ENCODE measurements at places on chromosomes 11 and 22.
A peak's percentile ranks its signal among the peaks of the same experiment; 100 is the strongest.

GRCh38 chr11:116657842-116658825 lies 114.7 kb downstream of the BUD13 start:
- no peak for DNase-seq

- DNase-seq = peak; percentile 47
Observed at GRCh38 chr22:36221799-36222751, 17.3 kb downstream of the APOL2 start.

GRCh38 chr11:109507836-109508561 lies 86.0 kb downstream of the C11orf87 start:
- no peak for DNase-seq

- DNase-seq = peak; percentile 14
Observed at GRCh38 chr22:18000441-18001039, 23.8 kb downstream of the MICAL3 start.

DNA sequence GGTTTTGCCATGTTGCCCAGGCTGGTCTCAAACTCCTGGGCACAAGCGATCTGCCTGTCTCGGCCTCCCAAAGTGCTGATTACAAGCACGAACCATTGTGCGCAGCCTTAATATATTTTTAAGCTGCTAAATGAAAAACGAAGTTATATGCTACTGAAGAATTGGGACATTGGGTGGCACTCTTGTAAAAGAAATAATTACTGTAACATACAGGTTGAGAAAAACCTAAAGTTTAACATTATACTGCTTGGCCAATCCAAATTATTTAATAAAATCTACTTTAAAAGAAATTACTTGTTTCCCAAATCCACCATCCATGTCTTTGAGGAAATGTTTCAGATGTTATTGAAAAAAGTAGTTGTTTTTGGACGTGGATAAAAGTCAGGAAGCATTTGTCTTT lies 37.9 kb upstream of the ARHGAP32 start:
- no peak for DNase-seq

DNA sequence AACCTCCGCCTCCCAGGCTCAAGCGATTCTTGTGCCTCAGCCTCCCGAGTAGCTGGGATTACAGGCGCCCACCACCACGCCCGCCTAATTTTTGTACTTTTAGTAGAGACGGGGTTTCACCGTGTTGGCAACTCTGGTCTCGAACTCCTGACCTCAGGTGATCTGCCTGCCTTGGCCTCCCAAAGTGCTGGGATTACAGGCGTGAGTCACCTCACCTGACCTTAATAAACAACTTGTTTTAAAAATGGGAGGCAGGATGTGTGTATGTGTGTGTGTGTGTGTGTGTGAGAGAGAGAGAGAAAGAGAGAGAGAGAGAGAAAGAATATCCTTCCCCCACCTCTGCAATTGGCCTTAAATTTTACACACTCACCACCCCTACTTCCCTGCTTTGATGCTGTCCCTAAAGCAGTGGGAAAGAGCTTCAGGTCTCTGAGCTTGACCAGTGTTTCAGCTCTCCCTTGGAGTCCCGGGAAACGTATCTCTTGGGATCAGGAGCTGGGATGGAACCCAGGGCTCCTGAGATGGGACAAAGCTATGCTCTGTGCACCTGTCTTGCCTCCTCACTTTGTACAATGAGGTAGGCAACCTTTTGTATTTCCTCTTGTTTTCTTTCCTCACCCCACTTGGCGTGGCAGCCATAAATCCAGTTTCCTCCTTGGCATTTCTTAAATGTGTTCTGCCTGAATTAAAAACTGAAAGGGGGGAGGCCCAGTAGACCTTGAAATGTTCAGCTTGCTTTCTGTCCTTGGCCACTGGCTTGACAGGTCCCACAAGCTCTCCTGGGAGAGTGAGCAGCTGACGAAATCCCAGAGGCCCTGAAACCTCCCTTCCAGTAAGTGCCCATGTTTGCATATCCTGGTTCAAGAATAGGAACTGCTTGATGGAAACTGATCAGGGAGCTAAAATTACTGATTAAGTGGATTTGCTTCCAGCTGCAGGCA lies 17.8 kb upstream of the XBP1 start:
- DNase-seq = no peak

DNA sequence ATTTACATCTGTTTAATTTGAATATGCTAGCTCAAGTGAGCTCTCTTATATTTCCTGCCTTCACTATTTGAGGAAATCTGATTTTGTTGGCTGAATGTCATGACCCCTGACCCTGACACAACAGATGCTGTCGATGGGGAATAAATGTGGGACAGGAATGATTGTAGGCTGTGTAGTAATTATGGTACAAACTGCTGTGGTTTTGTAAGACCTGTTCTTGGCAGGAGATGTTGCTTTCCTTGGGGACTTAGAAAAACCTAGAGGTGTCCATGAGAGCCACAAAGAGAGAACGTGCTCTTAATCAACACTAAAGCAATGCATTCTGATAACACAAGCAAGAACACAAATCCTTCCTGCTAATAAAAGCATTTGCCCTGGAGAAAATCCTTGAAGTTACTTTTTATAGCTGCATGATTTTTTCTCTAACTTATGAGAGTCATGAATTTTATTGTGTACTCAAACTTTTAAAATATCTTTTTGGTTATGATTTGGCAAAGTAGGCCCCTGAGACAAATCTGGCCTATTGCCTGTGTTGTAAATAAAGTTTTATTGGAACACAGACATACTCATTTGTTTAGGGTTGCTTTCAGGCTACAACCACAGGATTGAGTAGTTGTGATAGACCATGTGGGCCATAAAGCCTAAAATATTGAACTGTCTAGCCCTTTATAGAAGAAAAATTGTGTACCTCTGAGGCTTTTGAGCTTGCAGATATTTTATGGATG lies 90.2 kb downstream of the DDX10 start:
- no peak for DNase-seq

- no peak for DNase-seq
Observed at GRCh38 chr11:128988242-128988970, 45.7 kb upstream of the TP53AIP1 start.

GRCh38 chr11:61645179-61645868 lies 34.9 kb upstream of the DAGLA start:
- no peak for DNase-seq

DNA sequence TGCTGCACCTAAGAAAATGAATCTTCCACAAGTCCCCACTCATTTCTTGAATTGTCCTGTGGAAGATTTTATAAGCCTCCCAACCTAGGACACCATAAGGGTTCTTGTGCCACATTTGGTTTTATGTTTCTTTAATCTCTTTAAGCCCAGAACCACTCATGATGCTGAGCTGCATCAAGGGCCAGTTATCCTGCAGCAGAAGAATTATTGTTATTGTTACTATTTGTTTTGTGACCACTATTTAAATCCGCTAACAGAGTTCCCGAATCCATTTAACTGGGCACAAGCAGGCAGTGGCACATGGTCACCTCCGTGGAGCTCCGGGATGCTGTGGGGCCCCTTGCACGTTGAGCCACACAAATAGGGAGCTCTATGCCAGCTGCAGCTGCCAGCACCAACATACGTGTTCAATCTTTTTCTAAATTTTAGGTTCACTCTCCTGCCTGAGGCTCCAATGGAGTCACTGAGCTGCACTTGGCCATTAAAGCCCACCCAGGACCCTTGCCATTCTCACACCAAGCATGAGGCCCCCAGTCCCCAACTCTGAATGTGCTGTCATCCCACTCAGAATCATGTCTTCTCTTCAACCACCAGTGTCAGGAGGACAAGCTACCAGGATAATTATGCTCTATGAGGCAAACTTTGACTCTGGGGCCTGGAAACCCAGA lies 60.6 kb downstream of the DGCR2 start:
- DNase-seq = no peak

GRCh38 chr22:33579448-33580093 lies 340.7 kb downstream of the LARGE1 start:
- DNase-seq = peak; percentile 2

DNA sequence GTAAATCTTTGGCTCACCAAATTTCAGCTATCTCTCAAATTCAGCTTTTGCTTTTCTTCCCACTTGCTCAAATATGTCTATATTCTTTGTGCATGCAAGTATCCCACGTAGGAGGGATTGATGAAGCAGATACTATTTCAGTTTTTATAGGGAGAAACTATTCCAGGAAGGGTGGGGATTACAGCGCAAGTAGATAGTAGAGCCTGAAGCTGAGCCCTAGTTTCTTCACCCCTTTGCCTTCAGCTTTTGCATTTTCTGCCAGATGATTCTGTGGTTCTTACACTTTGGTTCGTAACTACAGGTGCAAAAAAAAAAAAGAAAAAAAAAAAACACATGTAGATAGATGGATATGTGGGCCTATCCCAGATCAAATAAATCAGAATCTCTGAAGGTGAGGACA lies 3.1 kb upstream of the ACP2 start:
- DNase-seq = no peak

DNA sequence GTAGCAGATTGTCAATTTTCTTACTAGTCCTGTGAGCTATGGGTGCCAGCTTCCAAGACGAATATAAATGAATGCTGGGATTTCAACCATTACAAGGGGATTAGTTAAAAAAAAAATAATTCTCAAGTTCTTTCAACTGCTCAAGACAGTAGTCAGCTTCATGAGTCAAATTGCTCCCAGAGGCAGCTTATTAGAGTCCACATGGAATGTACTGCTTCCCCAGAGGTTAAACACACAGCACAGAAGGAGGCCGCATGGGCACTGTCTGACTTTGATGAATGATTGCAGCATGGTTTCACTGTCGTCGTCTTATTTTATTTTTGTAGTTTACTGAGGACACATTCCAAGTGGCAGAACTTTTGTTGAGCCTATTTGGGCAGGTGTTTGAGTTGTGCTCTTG lies 563.2 kb downstream of the TMEM135 start:
- DNase-seq = no peak

GRCh38 chr22:46245511-46245910 lies 4.6 kb downstream of the CDPF1 start:
- DNase-seq = no peak

DNA sequence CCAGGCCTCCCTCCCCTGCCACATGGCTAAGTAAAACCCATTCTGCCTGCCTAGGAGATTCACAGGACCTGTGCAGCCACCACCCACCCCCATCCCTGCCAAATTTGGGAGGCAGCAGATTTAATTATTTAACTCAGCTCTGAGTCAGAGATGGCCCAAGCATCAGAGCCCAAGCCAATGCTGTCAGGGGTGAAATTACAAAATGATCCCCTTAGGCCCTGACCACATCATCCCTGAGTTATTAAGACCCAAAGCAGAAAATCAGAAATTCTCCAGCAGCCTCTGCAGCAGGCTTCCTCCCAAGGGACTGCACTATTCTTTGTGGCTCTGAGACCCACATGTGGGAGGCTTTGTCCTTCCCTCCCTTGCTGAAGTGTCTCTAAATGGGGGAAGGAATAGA lies 52.8 kb upstream of the RRAS2 start:
- no peak for DNase-seq

GRCh38 chr11:113242767-113243397 lies 71.5 kb upstream of the TTC12 start:
- DNase-seq = no peak

DNA sequence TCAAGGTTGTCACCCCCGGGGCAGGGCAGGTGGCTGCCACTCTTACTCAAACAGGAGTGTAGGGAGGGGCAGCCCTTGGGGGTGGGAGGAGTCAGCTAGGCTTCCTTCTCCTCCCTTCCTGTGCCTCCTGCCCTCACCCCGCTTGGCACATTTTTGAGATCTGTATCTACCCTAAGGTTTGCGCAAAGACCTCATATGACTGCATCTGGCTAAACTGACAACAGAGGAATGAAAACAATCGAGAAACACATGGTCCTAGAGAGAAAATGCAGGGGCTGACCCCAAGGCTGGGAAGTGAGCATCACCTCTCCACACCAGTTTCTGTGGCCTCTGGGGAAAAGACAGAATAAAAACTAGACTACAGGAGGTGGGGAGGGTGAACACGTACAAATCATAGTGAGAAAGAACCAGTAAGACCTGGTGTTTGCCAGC lies 28.1 kb downstream of the IGSF9B start:
- DNase-seq = peak; percentile 52

- no peak for DNase-seq
Observed at GRCh38 chr11:106061249-106061784, 15.8 kb downstream of the KBTBD3 start.

DNA sequence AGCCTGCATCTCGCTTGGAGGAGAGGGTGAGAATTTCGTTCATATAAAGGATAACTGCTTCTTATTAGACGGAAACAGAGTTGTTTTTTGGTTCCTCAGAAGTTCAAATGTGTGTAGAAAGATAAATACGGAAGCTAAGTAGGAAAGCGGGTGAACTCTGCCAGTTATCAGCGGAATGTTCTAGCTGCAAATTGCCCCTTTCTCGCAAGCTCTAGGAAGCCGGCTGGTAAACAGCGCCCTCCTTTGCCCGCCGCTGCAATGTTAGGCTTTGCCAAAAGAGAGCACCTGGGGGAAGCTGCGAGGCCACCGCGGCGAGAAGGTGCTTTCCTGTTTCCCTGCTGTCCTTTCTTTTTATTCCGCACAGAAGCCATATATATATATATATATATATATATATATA lies 67.0 kb downstream of the IGLL5 start:
- peak; percentile 38 for DNase-seq

- no peak for DNase-seq
Observed at GRCh38 chr11:134752964-134753770, 341.1 kb upstream of the B3GAT1 start.

- no peak for DNase-seq
Observed at GRCh38 chr11:8987446-8987845, 16.4 kb downstream of the NRIP3 start.

DNA sequence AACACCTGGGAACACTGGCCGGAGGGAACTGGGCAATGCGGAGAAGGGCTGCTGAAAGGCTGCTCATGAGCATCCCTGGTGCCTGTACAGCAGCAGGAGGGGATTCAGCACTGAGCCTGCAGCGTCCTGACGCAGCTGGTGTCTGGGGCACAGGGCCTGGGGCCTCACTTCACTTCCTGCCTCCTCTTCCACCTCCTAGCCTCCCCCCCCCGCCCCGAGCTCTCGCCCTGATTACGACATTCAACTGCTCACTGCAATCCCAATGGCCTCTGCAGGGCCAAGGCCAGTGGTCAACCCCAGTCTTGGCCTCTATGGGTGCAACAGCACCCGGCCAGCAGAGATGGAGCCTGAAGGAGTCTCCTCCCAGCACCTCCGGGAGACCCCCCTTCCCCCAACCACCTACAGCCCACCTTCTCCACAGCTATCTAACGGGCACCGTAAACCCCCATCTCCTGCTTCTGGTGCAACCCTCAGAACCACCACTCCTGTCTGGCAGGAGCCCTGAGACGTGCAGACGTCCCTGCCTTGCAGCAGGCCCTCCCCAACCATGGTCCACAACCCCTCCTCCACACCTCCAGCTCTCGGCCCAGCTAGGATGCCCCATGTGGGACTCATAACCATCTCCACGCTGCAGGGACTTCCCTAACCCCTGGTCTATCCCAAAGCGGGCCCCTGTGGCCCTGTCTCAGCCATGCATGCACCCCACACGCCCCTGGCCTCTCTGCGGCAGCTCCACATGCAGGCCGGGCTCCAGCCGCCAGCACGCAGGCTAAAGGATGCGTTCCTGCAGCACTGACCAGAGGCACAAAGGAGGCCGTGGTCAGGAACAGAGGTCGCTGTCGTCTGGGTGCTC lies 38.2 kb downstream of the BRD1 start:
- DNase-seq = peak; percentile 45

GRCh38 chr11:100709233-100709957 lies 22.3 kb downstream of the ARHGAP42 start:
- DNase-seq = no peak

Measured in activated CD4-positive, alpha-beta T cell treated with anti-CD3 and anti-CD28 coated beads, Interleukin-2, amount 50 U/mL, for 1 hour (primary cell).